Colonic mucosa (tissue), 4 donors: ENCODE measurements at places on chromosomes 6 and 20.
A peak's percentile ranks its signal among the peaks of the same experiment; 100 is the strongest.

DNA sequence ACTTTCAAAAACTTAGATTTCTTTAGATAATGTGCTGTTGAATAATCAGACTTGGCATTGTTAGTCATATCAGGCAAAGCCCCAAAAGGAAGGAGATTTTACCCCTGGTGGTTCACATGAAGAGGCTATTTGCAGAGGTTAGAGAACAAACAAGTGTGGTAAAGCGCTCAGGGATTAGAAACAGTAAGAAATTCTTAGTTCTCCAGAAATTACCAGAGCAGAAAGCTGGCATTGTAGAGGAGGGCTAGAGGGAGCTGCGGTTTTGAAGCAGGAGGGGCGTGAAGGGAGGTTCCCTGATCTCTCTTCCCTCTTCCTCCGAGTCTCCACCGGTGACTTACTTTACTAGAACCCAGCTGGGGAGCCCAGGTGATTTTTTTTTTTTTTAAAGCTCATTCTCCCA, 10.2 kb downstream of the MYO6 start:
- no peak for DNase-seq

DNA sequence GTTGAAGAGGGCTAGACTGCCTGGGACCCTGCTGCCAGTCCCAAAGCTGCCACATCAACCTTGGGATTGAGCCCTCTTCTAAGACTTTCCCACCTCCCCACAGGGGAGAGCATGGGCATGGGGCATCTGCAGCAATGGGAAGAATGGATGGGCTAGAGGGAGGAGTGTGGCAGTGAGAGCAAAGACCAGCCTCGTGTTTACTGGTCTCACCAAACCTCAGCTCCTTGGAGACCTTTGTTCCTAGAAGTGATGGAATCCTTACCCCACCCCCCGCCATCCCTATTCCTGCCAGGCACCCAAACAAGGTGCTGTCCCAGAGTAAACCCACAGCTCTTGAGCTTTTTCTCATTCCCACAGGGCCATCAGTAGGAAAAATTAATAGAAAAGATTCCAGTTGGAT, 20.0 kb upstream of the ARMC12 start:
- no peak for DNase-seq

DNA sequence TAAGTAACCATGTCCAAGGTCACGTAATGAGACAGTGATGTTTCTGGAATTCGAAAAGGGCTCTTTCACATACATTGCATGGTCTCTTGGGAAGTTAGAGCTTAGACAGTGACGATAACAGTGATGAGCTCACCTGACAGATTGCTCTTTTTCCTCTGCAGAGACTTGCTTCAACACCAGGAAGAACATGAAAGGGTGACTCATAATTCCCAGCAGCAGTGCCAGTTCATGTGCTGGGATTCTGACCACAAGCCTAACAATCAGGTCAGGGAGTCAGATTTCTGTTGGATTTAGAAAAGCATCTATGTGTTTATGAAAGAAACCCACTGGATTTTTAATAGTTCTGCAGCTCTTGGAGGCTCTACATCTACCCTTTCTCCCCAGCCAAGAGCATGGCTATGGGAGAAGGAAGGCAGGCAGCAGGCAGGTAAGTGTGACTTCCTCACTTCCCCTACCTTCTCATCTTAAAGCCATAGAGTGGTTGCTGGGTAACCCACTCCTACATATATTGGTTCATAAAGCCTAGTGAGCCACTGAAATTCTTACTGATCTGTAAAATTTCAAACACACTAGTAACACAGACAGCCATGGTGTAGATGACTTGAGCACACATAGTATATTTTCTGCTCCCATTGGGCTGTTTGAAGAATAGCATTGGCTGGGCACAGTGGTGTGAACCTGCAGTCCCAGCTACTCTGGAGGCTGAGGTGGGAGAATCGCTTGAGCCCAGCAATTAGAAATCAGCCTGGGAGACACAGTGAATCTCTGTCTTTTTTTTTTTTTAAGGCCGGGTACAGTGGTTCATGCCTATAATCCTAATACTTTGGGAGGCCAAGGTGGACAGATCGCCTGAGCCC, 44.4 kb upstream of the LOC128125822 start:
- peak; percentile 88 for DNase-seq

- DNase-seq, result no peak
Observed at GRCh38 chr6:8229915-8230756, 127.8 kb upstream of the EEF1E1 start.

GRCh38 chr6:44020148-44020547, 107.1 kb downstream of the MRPL14 start:
- DNase-seq, result no peak

GRCh38 chr6:17941318-17941717, 46.1 kb downstream of the KIF13A start:
- no peak for DNase-seq

DNA sequence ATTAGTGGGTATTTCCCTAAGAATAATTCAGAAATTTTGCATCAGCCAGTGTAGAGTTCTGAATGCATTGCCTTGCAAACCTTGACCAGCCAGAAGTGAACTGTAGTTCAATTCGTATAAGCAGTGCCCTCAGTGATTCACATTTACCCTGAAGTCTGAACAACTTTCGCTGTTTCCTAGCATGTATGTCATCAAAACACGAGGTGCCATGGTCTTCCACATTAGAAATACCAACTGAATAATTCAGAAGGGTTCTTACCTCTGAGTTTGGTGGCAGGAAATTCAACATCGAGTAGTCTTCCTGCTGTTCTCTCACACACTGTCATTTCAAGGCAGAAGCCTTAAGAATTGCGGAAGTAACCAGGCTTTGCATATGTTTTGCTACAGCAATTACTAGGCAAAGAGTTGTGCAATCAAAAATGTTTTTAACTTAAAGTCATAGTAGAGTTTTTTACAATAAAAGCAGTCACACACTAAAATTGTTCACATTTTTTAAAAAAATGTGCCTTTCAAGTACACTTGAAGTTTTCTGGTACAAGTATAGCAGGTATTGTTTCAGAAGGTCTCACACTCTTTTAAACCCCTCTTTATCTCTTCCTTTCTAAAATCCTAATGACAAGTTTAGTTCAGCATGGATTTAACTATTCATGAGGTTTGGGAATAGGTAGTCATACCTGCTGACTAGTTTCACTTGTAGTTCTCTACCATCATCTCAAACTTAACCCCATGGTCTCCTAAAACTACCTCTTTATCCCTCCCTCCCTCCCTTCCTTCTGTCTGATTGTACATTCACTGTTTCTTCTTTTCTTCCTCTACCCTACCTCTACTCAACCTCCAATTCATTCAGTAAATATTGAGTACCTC, 118.3 kb downstream of the STXBP5 start:
- no peak for DNase-seq

DNA sequence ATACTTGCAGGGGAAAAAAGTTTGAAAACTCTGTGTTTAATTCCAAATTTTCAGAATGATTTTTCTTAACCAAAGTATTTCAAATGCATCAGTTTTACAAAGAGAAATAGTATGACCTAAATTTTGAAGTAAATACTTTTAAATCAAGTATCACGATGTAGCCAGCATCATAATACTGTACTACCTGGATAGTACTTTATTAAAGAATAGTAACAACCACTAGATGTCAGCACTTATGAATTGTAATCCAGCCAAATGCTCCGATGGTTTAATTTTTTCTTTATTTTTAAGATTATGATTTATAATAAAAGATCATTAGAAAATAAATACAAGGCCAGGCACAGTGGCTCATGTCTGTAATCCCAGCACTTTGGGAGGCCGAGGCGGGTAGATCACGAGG, 37.2 kb upstream of the HACE1 start:
- DNase-seq, result no peak

- no peak for DNase-seq
Observed at GRCh38 chr6:30013291-30013922, 47.7 kb upstream of the POLR1H start.

- DNase-seq, result no peak
Observed at GRCh38 chr6:42471142-42471541, 19.4 kb upstream of the TRERF1 start.

DNA sequence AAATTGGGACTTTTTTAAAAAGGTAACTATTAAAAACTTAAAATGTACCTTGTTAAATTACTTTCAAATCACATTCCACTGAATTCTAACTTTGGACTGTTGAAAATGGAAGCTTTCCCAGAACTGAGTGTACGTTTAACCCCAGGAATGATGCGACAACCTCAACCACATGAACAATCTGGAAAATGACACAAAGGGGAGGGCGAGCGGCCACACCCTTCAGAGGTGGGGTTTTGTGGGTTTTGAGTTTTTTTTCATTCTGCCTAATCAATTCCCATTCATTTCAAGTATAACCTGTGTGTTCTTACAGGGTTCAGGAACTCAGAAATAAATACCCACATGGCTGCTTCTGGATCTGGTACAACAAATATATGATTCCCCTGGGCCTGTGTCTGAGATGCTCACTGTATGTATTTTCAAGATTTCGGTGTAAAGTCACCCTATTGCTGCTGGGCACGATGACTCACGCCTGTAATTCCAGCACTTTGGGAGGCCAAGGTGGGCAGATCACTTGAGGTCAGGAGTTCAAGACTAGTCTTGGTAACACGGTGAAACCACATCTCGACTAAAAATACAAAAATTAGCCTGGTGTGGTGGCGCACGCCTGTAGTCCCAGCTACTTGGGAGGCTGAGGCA, 21.6 kb downstream of the CNKSR3 start:
- DNase-seq, result no peak

DNA sequence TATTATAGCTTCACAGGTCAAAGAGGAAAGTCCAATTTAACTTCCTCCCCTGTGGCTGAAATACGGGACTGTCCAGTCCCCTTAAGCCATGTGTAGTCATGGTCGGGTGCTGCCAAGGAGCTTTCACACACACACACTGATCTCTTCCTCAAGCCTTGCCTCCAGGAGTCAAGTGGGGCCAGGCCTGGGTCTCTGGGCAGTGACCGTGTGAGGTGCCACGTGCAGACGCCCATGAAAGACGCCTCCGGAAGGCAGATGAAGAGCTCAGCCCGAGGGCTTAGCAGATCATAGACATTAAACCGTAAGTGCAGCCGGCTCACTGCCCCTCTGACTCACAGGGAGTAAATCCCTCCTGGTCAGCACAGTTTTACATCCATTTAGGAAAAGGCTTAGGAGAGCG, 4.2 kb downstream of the GABRR2 start:
- no peak for DNase-seq

GRCh38 chr6:159969204-159969912, 476 bp downstream of the IGF2R start:
- DNase-seq, result no peak

GRCh38 chr6:14743474-14744211, 502.2 kb upstream of the JARID2 start:
- no peak for DNase-seq

- DNase-seq, result no peak
Observed at GRCh38 chr6:107767637-107768036, 56.5 kb downstream of the SCML4 start.

DNA sequence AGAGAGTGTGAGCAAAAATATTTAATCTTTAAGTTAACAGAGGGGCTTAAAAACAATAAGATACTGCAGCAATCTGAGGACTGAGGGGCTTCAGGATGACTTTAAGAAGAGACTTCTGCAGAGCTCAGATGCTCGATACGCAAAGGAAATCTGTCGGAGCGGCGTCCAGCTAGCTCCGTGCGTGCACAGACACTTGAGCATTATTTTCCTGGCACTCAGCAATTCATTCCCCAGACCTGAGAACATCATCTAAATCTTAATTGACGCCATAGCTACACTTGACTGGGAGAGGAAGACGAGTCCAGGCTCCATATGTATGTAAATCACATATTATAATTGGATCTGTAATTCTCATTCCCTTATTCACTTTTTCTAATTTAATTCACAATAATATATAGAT, 228.2 kb downstream of the SOD2 start:
- no peak for DNase-seq

GRCh38 chr6:168095171-168095691, 16.2 kb upstream of the FRMD1 start:
- DNase-seq, result no peak

GRCh38 chr20:60332523-60332922, 374.3 kb downstream of the CDH26 start:
- no peak for DNase-seq

DNA sequence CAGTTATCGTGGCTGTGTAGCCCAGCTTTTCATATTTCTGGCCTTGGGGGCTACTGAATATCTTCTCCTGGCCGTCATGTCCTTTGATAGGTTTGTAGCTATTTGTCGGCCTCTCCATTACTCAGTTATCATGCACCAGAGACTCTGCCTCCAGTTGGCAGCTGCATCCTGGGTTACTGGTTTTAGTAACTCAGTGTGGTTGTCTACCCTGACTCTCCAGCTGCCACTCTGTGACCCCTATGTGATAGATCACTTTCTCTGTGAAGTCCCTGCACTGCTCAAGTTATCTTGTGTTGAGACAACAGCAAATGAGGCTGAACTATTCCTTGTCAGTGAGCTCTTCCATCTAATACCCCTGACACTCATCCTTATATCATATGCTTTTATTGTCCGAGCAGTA, 475 bp downstream of the OR2B6 start:
- no peak for DNase-seq

DNA sequence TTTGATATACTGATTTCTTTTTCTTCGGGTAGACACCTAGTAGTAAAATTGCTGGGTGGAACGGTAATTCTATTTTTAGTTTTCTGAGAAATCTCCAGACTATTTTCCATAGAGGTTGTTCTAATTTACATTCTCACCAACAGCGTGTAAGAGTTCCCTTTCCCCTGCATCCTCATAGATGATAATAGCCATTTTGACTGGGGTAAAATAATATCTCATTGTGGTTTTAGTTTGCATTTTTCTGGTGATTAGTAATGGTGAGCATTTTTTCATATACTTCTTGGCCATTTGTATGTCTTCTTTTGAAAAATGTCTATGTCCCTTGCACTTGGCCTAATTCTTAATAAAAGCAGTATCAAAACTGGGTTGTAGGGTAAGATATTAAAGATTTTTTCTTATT, 148.9 kb upstream of the SIM1 start:
- DNase-seq, result no peak

DNA sequence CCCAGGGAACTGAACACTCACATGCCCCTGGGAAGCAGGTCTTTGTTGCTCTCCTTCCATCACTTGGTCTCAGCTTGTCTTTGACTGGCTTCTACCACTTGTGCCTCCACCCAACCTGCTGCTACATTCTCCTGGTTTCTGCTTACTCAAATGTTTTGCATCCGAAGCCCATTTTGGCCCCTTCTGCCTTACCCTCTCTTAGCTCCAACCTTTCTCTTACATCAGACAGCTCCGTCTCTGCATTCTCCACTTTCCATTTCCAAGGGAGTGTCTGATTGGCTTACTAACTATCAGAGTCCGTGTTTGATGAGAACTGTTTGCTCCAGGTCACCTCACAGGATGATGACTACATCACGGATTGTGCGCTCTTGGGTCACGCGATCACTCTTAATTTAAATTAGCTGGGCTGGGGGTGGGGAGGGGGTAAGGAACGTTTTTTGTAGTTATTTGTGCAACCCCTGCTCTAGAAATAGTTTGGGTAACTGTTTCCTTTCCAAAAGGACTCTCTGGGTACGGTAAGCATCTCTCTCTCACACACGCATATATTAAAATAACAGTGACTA, 844 bp upstream of the ABRACL start:
- peak; percentile 63 for DNase-seq
